Activated T-helper 2 cell treated with anti-CD3 and anti-CD28 coated beads, Interferon-gamma antibody, Interleukin-2, Interleukin-4, amounts not matched to agents 10 μg/mL and 5 μg/mL and 100 μg/mL, durations not matched to agents 14 hours and 24 hours and 36 hours (primary cell): ENCODE measurements at places on chromosomes 16 and 17.

- peak; percentile 65 for DNase-seq
Measured at GRCh38 chr17:49575679-49576087, at the start of gene NXPH3. TSS of gene NXPH3 (plus strand) at chr17:49575871. CDS start at chr17:49576220, 349 bp downstream.

GRCh38 chr17:28335959-28336871, 654 bp downstream of the TNFAIP1 start:
- no peak for DNase-seq

- DNase-seq, result no peak
Measured at GRCh38 chr16:53417011-53417410, 17.3 kb upstream of the RBL2 start.

GRCh38 chr17:69773081-69773480, 301.9 kb upstream of the KCNJ16 start:
- no peak for DNase-seq

DNA sequence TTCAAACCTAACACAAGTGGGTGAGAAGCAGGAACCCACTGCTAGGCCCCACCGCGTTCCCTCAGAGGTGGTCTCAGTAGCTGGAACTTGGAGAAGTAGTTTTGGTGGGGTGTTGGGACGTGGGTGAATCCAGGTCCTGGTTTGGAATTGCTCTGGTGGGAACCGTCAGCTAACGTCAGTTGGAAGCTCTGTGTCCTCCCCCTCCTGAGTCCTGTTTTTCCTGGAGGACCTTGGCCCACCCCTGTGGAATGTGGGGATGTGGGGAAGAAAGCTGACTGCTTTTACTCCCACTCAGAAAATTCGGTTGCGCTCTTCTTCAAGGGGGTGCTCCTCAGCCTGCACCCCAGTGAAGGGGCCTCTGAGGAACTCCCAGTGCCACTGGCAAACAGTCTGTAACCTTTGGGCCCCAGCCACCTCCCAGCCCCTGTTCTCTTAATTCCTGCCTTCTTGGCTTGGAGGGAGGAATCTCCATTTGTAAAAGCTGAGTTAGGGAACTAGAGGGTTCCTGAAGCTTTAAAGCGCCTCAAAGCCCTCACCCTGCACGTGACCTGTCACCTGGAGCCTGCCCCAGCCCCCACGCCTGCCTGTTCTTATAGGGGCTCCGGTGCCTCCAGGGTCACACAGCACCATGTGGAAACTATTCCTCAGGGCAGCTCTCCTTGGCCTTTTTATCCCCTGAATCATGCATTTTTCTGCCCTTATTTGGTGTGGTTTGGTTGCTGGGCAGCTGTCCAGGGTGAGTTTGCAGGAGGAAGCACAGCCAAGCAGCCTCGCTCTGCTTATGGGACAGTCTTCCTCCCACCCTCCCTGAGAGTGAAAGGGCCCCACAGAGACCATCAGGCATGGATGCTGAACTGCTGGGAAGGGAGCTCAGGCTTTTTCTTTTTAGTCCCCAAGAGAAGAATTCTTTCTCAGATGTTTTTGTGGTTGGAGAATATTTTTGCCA, 16.2 kb upstream of the NAGLU start:
- no peak for DNase-seq
